Stimulated activated CD4-positive, alpha-beta T cell treated with anti-CD3 and anti-CD28 coated beads, Interleukin-12 subunit alpha, Interleukin-12 subunit beta, amount 100 ng/mL, for 24 hours (primary cell): ENCODE measurements at places on chromosomes 1 and 21.

GRCh38 chr1:76110666-76111065 lies 36.1 kb downstream of the ST6GALNAC3 start:
- DNase-seq: no peak

DNA sequence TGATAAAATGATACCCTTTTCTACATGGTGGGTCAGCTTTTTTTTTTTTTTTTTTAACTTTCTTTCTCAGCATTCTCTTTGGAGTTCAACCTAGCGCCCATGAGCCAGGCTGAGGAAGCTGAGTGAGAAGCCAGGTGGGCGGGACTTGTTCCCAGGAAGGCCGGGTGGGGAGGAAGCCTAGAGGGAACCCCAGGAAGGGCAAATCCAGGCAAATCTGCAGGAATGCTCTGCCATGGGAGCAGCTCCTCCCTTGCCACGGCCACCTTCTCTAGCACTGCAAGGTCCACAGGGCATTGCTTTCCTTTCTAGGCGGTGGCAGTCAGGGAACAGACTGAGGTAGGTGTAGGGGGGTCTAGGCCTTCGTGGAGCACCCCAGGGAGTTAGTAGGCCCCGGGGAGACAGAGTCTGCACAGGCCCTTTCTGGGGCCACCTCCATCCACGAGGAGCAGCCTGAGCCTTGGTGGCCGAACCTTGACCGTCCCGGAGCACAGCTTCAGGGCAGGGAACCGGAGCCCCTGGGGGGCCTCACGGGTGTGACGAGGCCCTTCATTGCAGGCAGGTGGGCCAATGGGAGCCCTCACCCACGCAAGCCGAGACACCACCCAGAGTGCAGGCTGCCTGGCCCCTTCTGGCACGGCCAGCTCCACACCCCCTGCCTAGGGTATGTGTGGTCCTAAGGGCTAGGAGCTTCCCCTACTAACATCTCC lies 18.2 kb upstream of the CCDC27 start:
- DNase-seq: no peak

DNA sequence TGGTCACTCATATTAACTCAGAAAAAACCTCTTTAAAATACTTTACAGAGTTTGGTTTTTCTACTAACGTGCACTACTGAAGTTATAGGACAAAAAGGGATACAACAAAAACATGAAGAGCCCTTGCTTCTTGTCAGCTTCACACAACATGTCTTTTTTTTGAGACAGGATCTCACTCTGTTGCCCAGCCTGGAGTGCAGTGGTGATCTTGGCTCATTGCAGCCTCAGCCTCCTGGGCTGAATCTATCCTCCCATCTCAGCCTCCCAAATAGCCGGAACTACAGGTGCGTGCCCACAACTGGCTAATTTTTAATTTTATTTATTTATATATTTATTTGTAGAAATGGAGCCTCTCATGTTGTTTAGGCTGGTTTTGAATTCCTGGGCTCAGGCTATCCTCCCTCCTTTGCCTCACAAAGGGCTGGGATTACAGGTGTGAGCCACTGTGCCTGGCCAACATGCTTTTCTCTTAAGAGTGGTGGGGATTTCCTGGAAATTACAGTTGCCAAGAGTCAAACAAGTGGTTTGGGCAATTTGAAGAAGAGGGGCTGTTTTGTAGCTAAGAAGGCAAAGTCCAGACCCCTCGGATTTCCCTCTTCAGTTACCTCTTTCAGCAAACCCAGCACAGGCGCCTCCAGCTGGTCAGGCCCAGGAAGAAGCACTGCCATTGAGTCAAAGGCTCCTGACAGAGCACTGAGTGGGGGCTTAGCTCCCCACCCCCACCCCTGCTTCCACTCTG lies 6.4 kb upstream of the SMPDL3B start:
- no peak for DNase-seq

DNA sequence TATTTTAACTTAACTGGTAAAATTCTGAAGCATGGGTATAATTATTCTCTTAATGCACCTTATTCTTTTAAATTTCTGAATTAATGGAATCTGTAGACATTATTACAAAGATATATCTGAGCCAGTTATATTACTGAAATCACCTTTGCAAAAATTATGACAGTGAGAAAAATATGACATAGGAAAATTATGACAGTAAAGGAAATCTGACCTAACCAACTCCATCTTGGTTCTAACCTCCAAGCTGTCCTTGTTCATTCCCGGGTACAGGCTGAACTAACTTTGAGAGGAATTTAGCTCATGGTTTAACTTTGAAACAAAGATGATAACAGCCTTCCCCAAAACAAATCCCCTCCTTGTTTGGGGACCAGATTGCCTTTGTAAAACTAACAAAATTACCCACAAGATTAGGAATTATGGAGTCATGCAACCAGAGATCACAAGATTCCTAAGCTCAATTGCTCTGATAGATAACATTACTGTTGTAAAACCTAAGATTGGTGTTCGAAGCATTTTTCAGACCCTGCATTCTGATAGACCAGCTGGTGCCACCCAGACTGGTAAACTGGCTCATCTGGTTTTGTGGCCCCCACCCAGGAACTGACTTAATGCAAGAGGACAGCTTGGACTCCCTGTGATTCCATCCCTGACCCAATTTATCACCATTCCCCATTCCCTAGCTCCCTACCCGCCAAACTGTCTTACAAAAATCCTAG lies 9.4 kb upstream of the CD55 start:
- no peak for DNase-seq

- no peak for DNase-seq
These were observed 20.2 kb downstream of the TAL1 start for GRCh38 chr1:47211796-47212269.

GRCh38 chr1:178146436-178146835 lies 52.5 kb downstream of the RASAL2 start:
- no peak for DNase-seq

GRCh38 chr1:110346690-110347089 lies 7.5 kb downstream of the RBM15 start:
- no peak for DNase-seq

GRCh38 chr1:51519048-51519864 lies at the start of gene EPS15:
Gene EPS15, minus strand, starts transcription at chr1:51519266. Its CDS starts 35 bp downstream, at chr1:51519231.
- DNase-seq: peak; percentile 84

GRCh38 chr1:206559672-206559995 lies 52.3 kb downstream of the RASSF5 start:
- DNase-seq: no peak

DNA sequence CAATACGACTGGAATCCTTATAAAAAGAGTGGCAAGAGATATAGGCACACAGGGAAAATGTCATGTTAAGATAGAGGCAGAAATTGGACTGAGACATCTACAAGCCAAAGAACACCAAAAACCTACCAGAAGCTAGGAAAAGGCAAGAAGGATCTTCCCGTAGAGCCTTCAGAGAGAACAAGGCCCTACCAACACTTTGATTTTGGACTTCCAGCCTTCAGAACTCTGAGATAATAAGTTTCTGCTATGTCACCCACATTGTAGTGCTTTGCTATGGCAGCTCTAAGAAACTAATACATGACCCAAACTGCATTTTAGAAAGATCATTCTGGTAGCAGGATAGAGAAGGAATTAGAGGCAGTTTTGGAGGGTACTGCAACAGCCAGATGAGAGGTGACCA lies 24.1 kb upstream of the MUTYH start:
- no peak for DNase-seq

DNA sequence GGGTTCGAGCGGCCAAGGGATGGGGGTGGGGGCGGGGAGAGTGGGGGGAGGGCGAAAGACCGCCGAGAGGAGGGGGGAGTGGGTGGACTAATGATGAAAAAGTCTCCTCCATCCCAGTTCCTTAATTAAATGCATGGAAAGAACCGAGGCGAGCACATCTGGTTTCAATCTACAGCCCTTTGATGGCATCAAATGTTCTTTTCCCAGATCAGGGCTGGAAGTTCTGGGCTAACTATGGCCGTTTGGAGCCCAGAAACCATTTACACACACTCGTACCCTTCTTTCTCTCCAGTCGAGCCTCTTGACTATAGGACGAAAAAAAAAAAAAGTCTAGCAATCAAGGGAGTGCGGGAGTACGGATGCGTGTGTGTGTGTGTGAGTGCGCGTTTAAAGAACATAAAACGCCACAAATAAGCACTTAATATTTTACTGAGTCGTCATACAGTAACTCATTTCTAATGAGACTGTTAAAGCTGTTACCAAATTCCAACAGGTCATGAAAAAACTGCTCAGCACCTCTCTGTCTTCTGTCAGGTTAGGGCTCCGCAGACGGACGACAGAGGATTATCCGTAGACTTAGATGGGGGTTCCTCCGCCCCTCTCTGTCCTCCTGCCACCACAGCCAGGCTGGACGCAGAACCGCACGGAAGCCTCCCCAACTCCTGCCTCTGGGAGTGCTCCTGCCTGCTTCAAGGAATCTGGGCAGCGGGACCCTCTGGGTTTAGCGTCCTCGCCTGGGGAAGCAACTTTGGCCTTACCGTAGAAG lies 2.1 kb upstream of the PRRX1 start:
- no peak for DNase-seq

DNA sequence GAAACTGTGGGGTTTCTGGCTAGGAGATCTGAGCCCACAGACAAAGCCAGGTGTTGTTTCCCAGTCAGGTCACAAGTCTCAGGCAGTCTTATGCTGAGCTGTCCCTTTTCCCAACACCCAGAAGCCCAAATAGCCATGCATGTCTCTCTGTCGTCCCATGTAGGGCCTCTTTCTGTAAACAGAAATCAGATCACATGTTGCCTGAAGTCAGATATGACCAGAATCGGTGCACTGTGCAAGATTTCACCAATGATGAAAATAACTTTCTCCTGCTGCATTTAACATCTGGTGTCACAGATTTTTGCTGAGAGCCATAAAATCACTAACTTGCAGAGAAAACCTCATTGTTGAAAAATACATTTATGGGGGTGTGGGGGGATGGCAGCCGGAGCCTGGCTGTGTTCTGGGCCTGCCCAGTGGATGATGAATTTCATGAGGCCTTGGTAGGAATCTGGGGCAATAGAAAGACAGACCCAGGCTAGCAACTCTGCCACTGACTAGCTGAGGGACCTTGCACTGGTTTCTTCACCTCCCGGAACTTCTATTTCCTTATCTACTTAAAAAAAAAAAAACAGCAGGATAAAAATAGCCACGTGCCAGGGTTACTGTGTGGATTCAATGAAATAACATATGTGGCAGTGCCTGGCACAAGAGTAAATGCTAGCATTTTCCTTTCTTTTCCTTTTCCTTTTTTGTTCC lies 158.8 kb upstream of the NFIA start:
- DNase-seq: no peak

DNA sequence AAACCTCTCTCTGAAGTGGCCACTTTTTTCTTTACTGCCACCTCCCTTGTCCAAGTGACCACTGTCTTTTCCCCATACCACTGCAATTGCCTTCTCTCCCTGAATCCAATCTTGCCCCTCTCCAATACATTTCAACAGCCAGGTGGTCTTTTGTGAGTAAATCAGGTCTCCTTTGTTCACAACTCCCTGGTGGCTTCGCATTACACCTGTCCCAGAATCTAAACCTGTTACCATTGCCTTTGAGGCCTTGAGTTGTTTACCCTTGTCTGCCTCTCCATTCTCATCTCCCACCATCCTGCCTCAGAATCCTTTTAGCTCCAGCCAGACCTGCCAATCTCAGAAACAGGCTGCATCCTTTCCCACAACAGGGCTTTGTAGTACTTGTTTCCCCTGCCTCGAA lies 21.8 kb upstream of the DYNLT5 start:
- DNase-seq: no peak

GRCh38 chr1:154223621-154224020 lies 2.9 kb downstream of the UBAP2L start:
- no peak for DNase-seq

DNA sequence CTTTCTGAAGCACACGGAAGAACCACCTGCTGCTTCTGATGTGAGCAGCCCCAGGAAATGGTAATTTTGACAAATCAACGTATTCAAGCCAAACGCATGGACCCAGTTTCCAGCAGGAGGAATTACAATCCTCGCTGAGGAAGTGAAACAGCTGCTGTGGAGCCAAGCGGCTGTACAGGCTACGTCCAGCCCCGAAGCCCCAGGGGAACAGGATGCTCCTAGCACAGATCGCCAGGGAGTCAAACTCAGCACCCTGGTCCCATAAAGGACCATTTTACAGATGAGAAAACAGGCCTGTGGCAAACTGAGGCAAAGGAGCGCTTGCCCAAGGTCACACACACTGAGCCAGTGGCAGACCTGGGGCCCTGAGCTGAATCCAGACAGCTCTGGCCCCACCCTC lies 108.0 kb downstream of the PTPRU start:
- DNase-seq: no peak

GRCh38 chr1:109369167-109369746 lies 28.5 kb downstream of the SORT1 start:
- no peak for DNase-seq

DNA sequence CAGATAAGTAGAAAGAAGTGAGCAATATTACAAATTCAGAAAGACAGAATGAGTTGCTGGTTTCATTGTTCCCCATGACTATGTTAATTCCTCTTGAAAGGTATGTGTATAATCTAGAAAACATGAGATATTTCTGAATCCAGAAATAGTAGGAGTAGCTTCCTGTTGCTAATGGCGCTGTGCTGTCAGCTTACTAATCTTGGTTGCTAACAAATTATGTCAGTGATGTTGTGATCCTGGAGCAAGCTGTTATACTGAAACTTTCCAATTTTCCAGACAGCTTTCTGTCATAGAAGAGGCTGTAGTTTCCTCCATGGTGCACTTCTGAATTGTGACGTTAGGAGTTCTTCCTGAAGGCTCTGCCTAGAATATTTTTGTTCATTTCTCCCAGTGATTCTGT lies 372.3 kb downstream of the USP25 start:
- DNase-seq: no peak

DNA sequence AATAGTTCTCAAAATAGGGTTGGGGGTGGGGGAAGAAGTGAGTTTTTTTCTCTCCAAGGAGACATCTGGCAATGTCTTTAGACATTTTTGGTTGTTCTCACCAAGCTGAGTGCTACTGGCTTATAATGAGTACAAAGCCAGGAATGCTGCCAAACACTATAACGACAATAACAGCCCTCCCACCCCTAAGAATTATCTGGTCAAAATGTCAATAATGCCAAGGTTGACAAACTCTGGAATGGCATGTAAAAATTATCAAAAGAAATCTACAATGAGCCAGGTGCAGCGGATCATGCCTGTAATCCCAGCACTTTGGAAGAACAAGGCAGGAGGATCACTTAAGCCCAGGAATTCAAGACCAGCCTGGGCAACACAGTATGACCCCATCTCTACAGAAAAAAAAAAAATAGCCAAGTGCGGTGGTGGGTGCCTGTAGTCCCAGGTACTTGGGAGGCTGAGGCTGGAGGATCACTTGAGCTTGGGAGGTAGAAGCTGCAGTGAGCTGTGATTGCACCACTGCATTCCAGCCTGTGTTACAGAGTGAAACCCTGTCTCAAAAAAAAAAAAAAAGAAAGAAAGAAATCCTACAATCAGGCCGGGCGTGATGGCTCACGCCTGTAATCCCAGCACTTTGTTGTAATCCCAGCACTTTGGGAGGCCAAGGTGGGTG lies 2.5 kb downstream of the ATP5PF start:
- DNase-seq: no peak

- no peak for DNase-seq
These were observed 56.4 kb upstream of the ADORA3 start for GRCh38 chr1:111559736-111560279.

- no peak for DNase-seq
These were observed at the start of gene TACSTD2 for GRCh38 chr1:58576727-58577653. Gene TACSTD2, minus strand, starts transcription at chr1:58577252. Its CDS starts 96 bp downstream, at chr1:58577156.
